Peyer's patch (tissue), 4 donors: ENCODE measurements at places on chromosomes 12 and 14. TPM values are rescaled to one million over a fixed set of nuclear protein-coding genes. Genes with fewer than 3 reads are reported as not detected.

- DNase-seq: no peak
These were observed 86.5 kb downstream of the TBX5 start for GRCh38 chr12:114319422-114319821.

GRCh38 chr12:1993341-1993740, 10.9 kb downstream of the DCP1B start:
- no peak for DNase-seq

OR6C2 gene
- total RNA-seq: not detected

SERPINA10 gene
- not detected for total RNA-seq

DNA sequence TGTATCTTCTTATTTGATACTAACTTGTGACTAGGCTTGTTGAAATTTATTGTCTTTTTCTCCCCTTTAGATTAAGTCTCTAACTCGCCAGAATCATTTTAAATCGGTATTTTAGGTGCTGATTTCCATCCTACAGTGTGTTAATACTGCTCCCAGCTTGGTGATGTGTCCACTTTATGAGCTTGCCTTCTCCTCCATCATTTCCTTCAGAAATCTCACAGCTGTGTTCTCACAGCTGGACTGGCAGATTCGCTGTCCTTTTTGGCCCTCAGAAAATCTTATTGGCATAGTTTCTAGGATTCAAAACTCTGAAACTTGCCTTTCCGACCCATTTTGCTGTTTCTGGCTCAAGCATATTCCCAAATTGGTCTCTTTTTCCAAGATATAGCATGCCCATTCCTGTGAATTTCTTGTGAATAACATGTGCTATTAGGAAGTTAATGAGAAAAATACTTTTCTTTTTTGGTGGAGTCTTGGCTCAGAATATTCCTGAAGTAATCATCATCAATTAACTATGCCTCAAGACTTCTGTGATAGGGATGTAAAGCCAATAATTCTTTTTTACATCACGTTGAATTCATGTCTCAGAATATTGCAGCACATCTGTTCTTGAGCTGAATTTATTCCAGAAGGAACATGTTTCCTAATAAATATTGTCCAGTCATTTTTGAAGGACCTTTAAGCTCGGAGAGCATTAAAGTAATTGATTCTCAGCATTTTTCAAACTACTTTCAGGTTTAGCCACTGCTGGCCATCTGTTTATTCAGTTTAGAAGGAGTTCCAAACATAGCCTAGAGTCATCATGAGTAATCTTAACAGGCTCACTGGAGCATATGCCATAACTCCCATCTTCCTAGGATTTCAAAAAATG, 50.0 kb upstream of the USP44 start:
- no peak for DNase-seq

GRCh38 chr12:125467363-125467762, 402.1 kb downstream of the AACS start:
- DNase-seq: no peak

SERPINA9 gene
- not detected for total RNA-seq

JAG2 gene
- 7.5 TPM for total RNA-seq
